ENCODE measurements at places on chromosomes 6 and 20.

- no peak for DNase-seq
These were observed 108.5 kb upstream of the KCNK16 start for GRCh38 chr6:39430871-39431523.

GRCh38 chr6:161434350-161434749, 160.5 kb upstream of the AGPAT4 start:
- DNase-seq, result no peak

DNA sequence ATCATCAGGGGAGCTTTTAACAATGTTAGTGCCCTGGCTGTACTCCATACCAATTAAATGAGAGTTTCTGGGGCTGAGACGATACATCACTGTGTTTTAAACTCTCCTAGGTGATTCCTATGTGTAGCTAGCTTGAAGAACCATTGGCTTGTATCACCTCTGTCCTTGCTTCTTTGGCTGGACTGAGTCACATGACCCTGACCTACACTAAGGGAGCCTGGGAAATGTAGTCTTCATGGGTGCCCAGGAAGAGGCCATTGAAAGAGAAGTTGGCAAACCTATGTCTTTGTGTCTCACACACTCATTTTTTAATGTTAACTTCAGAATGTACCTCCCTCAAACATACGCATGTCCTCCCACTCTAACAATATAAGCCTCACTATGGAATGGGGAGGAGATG, 506.6 kb downstream of the DHX35 start:
- no peak for DNase-seq

DNA sequence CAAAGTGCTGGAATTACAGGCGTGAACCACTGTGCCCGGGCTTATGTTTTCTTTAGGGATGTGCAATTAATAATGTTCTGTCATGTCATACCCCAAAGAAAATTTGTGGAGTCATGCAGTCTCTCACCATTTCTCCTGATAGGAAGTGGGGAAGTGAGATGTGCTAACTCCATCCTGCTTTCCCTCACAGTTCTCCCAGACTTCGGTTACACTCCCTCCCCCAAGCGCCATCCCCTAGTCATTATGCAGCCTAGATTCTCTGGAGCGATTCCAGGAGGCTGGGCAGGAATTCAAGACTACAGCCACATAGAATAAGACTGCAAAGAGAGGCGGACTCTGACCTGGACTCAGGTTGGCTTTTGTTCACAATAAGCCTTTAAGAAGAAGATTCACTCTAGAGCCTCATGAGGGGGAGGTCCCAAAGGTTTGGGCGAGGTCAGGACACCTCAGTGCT, 271.4 kb downstream of the ALDH8A1 start:
- DNase-seq, result no peak

All from DMS 273 treated with DMSO at 0.1 percent for 48 hours (cell line).